ENCODE measurements at places on chromosomes 3 and 15.

- no peak for DNase-seq
These were observed 179.4 kb upstream of the DPH6 start for GRCh38 chr15:35725353-35725752.

GRCh38 chr3:10213156-10213792 lies 35.0 kb upstream of the TATDN2 start:
- no peak for DNase-seq

GRCh38 chr3:52177701-52178042 lies 20.3 kb upstream of the ALAS1 start:
- DNase-seq = no peak

DNA sequence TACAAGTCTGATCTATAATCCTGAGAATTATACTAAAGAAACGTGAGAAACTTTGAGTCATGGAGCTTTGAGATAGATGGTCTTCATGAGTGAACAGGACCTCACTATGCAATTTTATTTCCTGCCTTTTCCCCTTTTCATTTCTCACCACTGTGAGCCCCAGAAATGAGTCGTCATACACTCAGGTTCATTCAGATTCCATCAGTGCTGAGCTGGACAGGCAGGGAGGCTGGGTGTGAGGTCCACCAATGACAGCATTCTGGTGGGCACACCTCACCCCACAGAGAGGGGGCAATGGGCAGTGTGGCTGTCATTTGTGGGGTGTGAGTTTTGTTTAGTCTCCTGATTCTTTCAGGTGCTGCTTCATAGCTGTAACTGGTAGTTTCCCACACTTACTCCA lies 16.9 kb downstream of the TIGIT start:
- DNase-seq = no peak

Measured in iPS-NIHi11 (cell line).